ENCODE measurements at places on chromosomes 3 and 15.

- no peaks in the 10 kb centered on the region for H3K36me3 ChIP-seq
- no peaks in the 10 kb centered on the region for H3K27me3 ChIP-seq
- no peak for DNase-seq
- H3K27ac ChIP-seq, result no peak overlapping the region
- H3K4me1 ChIP-seq, result no peaks in the 10 kb centered on the region
- H3K4me3 ChIP-seq, result no peak overlapping the region
Measured at GRCh38 chr3:154195620-154196356, 74.6 kb downstream of the ARHGEF26 start.

GRCh38 chr15:54820098-54820497, 376.6 kb downstream of the RSL24D1 start:
- H3K4me1 ChIP-seq, result no peaks in the 10 kb centered on the region
- H3K36me3 ChIP-seq, result no peaks in the 10 kb centered on the region
- no peaks in the 10 kb centered on the region for H3K27me3 ChIP-seq
- no peak for DNase-seq

GRCh38 chr3:135803028-135803692, 162.4 kb upstream of the PPP2R3A start:
- no peaks in the 10 kb centered on the region for H3K27me3 ChIP-seq
- H3K4me1 ChIP-seq, result no peaks in the 10 kb centered on the region
- DNase-seq, result no peak
- no peak overlapping the region for H3K27ac ChIP-seq

GRCh38 chr15:85858586-85859375, 64.1 kb upstream of the KLHL25 start:
- H3K36me3 ChIP-seq, result no peaks in the 10 kb centered on the region
- peaks cover 6% of the 10 kb centered on the region for H3K27me3 ChIP-seq
- no peak overlapping the region for H3K4me3 ChIP-seq
- no peak overlapping the region for H3K27ac ChIP-seq
- peaks cover 4% of the 10 kb centered on the region for H3K4me1 ChIP-seq

DNA sequence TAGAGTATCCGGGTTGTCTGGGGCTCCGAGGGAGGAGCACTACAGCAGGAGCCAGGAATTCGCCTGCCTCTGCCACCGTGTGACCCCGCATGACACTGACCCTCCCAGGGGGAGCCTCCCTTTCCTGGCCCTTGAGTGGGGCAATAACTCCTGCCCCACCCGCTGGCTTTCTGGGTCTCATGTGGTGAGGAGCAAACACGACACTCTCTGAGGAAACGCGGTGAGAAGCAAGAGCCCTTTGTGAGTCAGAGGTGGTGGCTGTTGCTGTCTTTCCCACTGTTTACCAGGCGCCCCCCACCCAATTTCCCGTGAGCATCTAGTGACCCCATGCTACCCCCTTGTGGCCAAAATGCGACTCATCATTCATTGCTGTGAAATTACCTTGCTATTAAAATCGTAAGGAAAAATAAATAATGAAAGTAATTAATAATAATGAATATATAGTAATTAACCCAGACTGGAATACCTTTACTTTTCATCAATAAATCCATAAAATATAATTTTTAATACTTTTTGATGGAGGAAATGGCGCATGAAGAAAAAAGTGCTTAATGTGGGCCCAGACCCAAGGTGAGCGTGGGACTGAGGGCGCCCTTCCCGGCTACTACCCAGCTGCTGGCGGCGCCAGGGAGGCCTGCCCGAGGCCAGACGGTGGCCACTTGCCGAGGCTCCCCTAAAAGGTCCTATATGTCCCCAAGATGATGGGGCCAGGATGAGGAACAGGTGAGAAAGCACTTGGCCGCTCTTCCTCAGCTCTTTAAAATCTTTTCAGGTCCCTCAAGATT, 29.3 kb downstream of the CCNL1 start:
- no peaks in the 10 kb centered on the region for H3K36me3 ChIP-seq
- peak overlapping the region; percentile 15 for H3K4me3 ChIP-seq
- peak overlapping the region; percentile 68 for H3K27ac ChIP-seq
- H3K27me3 ChIP-seq, result no peaks in the 10 kb centered on the region
- peak; percentile 62 for DNase-seq

DNA sequence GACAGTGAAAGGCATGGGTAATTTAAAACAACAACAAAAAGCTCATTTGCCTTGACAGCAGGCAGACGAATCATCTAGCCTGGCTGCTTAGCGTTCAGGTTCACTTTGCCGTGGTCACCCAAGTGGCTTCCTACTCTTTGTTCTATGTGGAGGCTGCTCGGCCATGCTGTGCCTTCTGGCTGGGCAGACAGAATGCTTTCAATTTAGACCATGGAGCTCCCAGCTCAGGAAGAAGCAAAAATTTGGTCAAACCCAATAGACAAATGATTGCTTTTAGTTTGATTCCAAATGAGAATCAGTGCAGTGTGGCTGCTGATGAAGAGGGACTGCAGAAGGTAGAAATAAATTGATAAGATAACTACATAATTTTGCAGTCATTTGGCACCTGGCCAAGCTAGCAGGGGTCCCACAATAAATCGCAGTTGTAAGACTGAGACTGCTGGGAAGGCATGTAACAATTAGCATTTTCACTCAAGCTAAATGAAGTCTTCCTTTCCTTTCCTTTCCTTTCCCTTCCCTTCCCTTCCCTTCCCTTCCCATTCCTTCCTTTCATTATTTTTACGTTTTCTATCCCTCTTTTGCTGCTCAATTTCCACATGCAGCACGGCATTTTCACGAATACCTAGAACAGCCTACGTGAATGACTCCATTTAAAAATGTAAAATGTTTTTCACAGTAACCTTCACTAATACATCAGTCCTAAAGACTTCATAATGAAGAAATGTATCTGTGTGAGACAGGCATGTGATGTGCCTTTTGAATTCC, 360.4 kb upstream of the TGFBR2 start:
- H3K27ac ChIP-seq, result no peak overlapping the region
- H3K27me3 ChIP-seq, result no peaks in the 10 kb centered on the region
- no peak for DNase-seq
- no peaks in the 10 kb centered on the region for H3K36me3 ChIP-seq

DNA sequence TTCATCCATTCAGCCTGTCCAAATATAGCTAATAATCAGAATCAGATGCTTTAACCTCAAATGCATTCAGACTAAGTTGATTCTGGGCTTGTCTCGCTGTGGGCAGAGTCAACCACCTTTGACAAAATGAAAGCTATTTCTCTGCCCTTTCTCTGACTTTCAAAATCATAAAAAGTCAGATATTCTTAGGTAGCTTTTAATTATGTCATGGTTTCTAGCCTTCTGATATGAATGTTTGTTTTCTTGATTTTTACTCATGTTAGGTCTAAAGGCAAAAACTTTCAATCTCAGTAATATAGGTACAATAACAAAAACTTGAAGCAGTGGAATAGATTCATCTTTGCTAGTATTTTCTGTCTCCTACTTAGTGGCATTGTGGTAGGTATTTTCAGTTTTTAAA, 25.3 kb upstream of the C15orf61 start:
- no peak for DNase-seq
- no peak overlapping the region for H3K27ac ChIP-seq
- H3K36me3 ChIP-seq, result no peaks in the 10 kb centered on the region
- no peaks in the 10 kb centered on the region for H3K27me3 ChIP-seq
- H3K4me3 ChIP-seq, result no peak overlapping the region

- H3K27me3 ChIP-seq, result no peaks in the 10 kb centered on the region
- H3K4me3 ChIP-seq, result no peak overlapping the region
- no peak overlapping the region for H3K27ac ChIP-seq
- no peak for DNase-seq
Measured at GRCh38 chr3:156906275-156906674, 80.1 kb downstream of the LEKR1 start.

All from CD8-positive, alpha-beta memory T cell (primary cell).